ENCODE measurements at places on chromosomes 11 and 22.
A peak's percentile ranks its signal among the peaks of the same experiment; 100 is the strongest.

GRCh38 chr11:79082907-79083306 lies 357.9 kb downstream of the TENM4 start:
- DNase-seq = no peak

DNA sequence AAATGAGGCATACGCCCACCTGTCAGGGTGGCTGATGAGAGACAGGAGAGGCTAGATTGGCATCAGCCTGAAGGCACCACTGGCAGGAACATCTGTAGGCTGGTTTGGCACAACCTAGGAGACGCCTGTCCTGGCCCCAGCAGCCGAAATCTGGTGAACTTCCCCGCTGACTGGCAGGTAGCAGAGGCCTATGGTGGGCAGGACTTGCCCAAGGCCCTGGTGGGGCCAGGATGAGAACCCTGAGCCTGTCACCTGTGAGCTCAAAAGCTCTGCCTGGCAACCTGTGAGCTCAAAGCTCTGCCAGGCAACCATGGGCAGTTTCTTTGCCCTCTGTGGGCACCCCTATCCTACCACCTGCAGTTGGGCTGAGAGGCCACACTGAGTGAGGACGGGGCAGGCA lies 2.5 kb downstream of the DERL3 start:
- no peak for DNase-seq

DNA sequence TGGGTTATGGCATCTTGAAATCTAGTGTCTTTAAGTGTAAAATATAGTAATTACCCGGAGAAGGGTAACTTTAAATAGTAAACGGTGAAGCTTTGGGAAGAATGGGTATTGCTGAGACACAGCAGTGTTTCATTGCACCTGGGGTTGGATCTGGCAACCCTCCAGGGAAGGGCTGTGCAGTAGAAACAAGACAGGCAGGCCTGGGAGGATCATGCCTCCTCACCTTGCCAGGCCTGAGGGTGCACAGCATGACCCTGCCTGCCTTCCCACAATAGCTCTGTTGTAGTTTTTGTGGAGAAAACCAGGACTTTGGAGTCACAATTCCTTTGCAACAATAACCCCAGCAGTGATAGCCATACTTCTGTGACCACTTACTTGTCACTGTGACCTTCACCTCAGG lies 64.6 kb upstream of the ADSL start:
- DNase-seq = no peak

DNA sequence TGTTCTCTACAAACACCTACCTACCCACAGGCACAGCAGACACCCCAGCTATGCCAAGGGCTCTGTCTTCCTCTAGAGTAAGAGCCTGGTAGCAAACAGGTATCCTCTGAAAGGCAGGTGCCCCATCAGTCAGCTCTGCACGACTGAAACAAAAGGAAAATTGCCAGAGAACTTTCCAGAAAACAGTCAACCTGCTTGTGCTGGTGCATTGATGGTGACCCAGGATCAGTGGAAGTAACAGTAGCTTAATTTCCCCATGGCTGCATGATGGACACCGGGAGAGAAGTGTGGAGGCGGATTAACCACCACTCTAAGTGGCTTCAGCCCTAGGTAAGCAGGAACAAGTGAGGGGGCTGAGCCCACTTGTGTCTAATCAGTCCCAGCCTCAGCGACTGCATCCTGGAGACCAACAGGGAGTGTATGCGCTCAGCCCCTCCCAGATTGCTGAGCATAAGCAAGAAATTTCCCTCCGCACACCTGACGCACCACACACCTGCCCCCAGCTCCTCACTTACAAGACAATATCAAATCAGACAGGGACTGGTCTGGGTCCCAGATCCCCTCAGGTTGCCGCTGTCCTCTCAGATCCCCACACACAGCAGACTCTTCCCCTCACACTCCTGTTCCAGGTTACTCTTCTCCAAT lies 70.7 kb upstream of the IGLL5 start:
- no peak for DNase-seq

DNA sequence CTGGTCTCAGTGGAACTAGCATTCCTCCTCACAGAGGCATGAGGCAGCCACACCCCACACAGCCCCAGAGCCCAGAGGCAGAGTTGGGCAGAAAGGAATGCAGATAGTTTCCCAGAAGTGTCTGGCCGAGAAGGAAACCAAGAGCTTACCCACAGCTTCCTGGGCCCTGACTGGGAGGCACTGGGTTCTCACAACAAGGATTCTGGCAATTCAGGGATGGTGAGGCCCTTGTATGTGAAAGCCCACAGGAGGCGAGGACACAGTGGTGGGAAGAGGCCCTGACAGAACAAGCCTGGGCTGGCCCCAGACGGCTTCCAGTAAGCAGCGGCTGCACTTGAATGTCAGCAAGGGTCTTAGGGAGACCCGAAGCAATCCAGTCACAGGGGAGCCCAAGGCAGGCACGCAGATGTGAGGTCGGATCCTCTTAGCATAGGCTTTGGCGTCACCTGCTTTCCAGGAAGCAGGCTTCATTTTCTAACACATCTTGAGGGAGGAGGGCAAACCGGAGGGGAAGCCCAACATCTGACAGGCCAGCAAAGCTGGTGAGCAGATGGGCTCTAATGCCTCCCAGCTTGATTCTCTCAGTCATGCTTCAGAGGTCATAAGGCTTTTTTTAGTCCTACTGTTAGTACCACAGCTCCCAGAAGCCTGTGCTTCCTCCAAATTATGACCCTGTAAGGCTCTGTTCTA lies 78.3 kb upstream of the AKIP1 start:
- DNase-seq = peak; percentile 40

- peak; percentile 79 for DNase-seq
Observed at GRCh38 chr22:35638410-35638809, 9.8 kb upstream of the APOL6 start.

- DNase-seq = peak; percentile 73
Observed at GRCh38 chr11:119318240-119319135, 1.6 kb upstream of the MCAM start.

GRCh38 chr11:680476-680875 lies 14.5 kb downstream of the DEAF1 start:
- no peak for DNase-seq

GRCh38 chr11:833849-834311 lies 1.1 kb downstream of the CD151 start:
- no peak for DNase-seq

- DNase-seq = no peak
Observed at GRCh38 chr11:68050371-68050841, 11.6 kb downstream of the TCIRG1 start.

GRCh38 chr11:7480113-7480512 lies 5.2 kb upstream of the OLFML1 start:
- DNase-seq = no peak

DNA sequence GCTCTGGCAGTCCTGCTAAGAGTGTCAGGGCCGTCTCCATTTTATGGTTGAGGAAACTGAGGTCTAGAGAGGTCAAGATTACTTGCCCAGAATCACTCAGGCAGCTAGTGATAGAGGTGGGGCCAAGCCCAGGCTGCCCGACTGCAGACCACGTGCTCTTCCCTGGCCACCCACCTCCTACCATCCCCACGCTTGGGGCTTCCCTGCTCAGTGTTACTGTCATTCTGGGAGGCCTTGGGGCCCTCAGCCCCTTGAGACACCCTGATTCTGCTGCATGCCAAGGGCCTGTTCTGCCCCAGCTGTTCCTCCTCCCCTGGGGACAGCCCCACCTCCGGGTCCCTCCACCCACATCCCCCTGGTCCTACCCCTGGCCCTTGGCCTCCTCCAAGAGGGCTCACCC lies 17.2 kb upstream of the TAB1 start:
- DNase-seq = no peak

GRCh38 chr11:20070459-20070858 lies 89.8 kb downstream of the DBX1 start:
- no peak for DNase-seq

- DNase-seq = no peak
Observed at GRCh38 chr11:72551571-72551970, 117.2 kb upstream of the CLPB start.

DNA sequence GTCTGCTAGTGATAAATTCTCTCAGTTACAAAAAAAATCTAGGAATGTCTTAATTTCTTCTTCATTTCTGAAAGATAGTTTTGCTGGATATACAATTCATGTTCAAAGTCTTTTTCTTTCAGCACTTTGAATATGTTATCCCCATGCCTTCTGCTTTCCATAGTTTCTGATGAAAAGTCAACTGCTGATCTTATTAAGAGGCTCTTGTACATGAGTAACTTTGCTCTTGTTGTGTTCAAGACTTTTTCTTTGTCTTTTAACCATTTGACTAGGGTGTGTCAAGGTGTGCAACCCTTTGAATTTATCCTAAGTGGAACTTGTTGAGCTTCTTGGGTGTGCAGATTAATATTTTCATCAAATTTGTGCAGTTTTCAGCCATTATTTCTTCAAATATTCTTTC lies 22.1 kb upstream of the ACCSL start:
- DNase-seq = no peak
